ENCODE measurements at places on chromosomes 13 and 19.

GRCh38 chr19:28703400-28703956, 509.5 kb downstream of the UQCRFS1 start:
- DNase-seq, result no peak

GRCh38 chr13:99282264-99283231, 24.4 kb upstream of the GPR18 start:
- DNase-seq, result no peak

- DNase-seq, result no peak
Measured at GRCh38 chr19:31127134-31127967, 221.9 kb downstream of the TSHZ3 start.

- no peak for DNase-seq
Measured at GRCh38 chr19:294946-295686, 3.9 kb upstream of the PLPP2 start.

GRCh38 chr13:94411747-94412146, 67.7 kb downstream of the DCT start:
- no peak for DNase-seq

DNA sequence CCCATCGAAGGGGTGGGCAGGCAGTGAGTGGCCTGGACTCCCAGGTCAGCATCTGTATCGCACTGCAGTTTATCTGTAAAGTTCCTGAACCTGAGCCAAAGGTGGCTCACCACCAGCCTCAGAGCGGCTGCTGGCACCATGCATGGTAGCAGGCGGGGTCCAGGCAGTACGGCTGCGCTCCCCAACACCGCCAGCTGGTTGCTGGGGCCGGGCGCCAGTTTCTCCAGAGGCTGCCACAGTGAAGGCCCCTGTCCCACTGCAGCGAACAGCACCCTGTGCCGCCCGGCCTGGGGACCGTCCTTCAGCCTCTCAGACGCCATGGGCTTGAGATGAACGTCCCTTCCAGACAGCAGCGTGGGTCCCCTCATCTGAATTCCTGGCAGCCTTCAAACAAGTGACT, 109.8 kb downstream of the KDM4B start:
- DNase-seq, result no peak

DNA sequence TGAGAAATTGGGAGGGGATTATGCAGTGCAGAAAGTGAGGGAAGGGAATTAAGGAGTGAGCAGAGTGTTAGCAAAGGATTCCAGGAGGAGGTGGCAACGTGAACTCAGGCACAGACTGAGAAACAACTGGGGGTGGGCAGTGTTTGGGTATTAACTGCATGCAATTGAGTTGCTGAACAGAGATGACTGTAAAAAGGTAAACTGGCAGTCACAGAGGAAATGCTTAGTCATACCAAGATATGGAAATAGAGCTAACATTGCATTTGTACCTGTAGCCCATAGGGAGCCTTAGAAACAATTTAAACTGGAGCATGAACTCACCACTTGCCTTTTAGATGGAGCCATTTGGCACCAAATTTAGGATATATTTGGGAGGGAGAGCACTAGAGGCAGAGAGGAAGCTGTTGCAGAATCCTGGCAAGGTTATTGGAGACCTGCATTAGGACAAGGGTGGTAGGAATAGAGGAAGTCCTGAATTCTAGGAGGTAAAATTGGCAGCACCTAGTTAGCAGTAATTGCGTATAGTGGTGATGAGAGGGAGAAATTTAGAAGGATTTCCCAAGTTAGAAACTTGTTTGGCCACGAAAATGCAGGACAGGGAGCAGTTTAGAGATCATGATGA, 100.6 kb upstream of the FRY start:
- DNase-seq, result no peak

- DNase-seq, result no peak
Measured at GRCh38 chr13:107258599-107259187, 690.8 kb upstream of the ARGLU1 start.

GRCh38 chr19:45141203-45141900, 19.4 kb downstream of the NKPD1 start:
- DNase-seq, result no peak

DNA sequence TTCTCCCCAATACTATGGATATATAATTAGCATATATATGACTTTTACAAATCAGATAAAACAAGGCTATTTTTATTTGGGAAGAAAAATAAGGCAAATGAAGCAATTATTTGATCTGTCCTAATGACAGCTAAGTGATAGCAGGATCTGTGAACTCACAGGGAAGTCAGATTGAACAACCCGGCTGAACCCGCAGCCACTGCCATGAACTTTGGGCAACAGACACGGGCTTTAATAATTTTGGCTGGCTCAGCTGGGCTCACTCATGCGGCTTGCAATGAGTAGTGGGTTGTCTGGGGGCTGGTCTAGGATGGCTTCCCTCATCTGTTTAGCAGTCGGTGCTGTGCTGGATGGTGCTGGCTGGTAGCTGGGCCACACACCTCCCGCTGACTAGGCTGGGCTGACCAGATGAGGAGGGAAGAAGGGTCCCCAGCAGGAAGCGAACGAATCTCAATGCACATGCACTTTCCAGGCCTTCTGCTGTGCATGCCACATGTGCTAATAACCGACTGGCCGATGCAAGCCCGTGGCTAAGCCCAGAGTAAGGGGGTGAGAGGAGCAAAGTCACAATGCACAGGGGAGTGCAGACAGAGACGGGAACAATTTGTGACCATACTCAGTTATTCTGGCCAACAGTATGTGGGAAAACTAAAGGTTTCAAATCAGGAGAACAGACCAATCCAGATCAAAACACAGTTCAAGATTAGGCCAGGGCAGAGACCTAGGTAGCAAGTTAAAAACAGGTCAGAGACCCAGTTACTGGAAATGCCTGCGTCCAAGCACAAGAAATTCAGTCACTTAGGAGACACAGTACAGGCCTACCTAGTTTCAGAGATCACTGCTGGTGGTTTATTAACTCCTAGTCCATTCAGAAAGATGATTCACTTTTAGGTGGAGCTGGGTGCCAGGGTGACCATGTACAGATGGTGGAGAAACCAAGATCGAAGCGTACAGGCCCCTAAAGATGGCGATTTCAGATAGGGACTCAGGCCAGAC, 22.3 kb downstream of the CRYL1 start:
- no peak for DNase-seq

GRCh38 chr13:51525567-51526167, 58.6 kb upstream of the WDFY2 start:
- no peak for DNase-seq

DNA sequence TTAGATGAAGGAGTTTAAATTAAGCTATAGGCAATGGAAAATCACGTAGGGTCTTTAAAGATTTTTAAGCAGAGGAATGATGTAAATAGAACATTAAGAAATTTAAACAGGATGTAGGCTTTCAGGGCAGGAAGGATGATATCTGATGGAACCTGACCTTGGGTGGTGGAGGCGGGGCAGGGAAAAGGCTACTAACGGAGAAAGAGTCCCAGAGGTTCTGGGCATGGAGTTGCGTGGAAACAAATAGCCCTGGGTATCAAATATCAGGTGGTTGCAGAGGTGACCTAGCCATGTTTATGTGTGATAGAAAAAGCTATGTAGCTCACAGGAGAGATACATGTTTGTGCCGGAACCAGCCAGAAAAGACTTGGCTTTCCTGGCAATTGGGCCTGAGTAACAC, 7.8 kb upstream of the CDK8 start:
- no peak for DNase-seq

DNA sequence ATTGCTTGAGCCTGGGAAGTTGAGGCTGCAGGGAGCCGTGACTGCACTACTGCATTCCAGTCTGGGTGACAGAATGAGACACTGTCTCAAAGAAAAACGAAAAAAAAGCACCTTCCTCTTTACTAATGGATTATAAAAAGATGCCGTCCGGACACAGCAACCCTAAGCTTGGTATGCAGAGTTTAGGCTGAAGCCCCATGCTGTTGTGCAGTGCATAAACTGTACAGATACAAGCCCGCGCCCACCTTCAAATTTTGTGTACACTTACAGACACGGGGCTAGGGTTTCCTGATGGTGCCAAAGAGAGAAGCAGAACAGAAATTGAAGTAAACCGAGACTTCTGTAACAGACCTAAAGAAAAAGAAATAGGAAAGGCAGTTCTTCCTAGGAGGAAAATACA, 9.0 kb downstream of the LPAR6 start:
- DNase-seq, result no peak

- DNase-seq, result no peak
Measured at GRCh38 chr13:111530137-111530870, 209.9 kb downstream of the TEX29 start.

DNA sequence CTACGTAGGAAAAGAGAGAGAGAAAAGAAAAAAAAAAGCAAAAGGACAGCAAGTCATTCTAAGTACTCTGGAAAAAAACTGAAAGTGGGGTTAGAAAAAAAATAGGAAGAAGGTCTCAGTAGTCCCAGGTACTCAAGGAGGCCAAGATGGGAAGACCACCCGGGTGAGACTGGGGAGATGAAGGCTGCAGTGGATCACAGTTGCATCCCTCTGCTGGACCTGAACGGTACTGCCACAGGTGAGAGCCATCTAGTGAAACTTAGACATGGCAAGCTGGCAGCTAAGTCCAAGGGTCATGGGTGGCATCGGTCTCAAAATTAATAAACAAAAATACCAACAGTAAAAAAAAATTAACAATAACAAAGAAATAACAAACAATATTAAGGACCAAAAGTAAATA, 41.0 kb upstream of the ZNF91 start:
- no peak for DNase-seq

- no peak for DNase-seq
Measured at GRCh38 chr19:18108897-18109296, 11.3 kb downstream of the MAST3 start.

GRCh38 chr19:43524922-43525835, 1.8 kb downstream of the ETHE1 start:
- no peak for DNase-seq

DNA sequence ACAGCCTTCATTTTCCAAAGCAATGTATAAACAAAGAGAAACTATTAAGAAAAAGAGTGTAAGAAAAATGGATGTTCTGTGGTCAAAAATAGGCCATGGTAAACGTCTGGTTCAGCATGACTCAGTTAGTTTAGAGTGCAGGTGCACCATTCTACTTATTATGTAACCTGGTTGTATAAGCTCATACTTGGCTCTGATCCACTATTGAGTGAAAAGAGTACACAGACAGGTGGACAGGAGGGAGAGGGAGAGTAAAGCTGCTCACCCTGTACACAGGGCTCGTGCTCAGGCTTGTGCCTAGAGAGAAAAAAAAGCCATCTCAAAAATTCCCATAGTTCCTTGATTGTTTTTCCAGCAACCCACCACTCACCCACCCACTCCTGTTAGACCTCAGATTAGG, 85.8 kb upstream of the ZNF91 start:
- DNase-seq, result no peak

DNA sequence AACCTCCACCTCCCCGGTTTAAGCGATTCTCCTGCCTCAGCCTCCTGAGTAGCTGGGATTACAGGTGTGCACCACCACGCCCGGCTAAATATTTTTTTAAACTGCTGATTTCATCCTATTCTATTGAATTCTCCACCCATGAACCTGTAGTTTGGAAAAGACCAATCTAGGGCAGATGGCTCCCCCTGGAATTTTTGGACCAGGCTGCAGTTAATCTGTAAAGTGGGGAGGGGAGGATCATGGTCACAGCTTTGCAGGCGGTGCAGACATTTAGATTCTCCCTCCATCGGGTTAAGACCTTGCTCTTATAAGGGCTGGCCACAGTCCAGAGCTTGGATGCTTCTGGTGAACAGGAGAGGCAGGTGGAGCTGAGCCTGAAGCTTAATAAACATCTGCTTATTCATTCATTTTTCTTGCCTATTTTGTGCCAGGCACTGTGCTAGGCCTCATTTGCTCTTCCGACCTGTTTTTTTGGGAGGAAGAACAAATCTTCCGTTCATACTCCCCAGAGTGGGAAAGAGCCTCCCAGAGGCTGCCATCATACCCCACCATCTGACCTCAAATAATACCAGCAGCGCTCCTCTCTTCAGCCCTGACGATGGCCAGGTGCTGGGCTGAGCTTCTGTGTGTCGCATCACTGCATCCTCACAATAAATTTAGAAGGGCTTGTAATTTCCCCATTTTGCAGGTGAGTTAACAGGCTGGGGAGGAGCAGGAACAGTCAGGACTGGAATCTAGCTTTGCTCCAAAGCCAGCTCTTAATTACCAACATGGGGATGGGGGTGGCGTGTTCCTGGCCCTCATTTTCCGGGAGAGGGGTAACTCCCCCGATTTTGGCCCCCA, 902 bp upstream of the CCDC106 start:
- DNase-seq, result no peak

DNA sequence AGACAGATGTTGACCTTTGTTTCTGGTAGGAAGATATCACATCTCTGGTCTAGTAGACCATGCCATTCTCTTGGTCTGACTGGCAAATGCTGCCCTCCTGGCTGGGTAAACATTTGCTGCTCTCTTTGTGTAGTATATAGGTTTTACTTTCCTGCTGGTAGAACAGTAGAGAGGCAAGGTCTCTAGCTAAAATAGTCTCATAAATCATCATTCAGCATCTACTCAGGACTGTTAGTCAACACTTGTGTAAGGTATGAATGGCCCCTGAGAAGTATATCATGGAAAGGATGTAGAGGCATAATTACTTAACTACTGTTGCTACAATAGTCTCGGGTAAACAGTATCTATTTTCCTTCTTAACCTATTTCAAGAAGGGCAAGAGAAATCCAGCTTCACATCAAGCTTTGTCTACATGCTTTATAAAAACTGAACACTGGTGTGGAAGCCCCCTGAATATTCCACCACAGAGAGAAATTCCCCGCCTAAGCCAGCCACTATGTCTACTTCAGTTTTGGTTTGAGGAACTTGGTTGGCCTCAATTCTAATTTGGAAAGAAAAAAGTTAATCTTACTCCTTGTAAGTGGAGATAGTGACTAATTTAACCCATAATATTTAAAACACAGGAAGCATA, 18.4 kb upstream of the MYCBP2 start:
- no peak for DNase-seq

GRCh38 chr13:67023130-67023876, 206.8 kb downstream of the PCDH9 start:
- DNase-seq, result no peak

DNA sequence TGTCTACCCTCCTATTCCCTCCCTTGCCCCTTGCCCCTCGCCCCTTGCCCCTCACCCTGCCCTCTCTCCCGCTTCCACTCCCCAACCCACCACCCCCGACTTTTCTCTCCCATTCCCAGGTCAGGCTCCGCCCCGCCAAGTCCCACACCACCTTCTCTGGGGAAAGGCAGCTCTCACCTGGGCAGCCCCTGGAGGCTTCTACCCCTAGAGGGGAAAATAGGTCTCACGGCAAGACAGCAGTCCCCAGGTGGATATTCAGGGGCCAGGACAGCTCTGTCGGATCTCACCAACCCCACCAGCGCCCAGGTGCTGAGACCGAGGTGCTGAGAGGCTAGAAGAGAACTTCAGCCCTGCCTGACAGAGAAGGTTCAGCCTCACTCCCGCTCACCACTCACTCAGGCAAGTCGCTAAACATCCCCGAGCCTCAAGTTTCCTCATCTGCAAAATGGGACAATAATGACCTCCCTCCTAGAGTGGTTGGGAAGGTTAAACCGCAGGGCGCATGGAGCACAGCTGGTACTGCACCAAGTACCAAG, 1.4 kb upstream of the ERFL start:
- DNase-seq, result no peak
